ENCODE measurements at places on chromosomes 2 and 18. TPM values are rescaled to one million over a fixed set of nuclear protein-coding genes. Genes with fewer than 3 reads are reported as not detected.
A peak's percentile ranks its signal among the peaks of the same experiment; 100 is the strongest.

- no peak for DNase-seq
Measured at GRCh38 chr18:10100941-10101701, 187.3 kb downstream of the VAPA start.

DNA sequence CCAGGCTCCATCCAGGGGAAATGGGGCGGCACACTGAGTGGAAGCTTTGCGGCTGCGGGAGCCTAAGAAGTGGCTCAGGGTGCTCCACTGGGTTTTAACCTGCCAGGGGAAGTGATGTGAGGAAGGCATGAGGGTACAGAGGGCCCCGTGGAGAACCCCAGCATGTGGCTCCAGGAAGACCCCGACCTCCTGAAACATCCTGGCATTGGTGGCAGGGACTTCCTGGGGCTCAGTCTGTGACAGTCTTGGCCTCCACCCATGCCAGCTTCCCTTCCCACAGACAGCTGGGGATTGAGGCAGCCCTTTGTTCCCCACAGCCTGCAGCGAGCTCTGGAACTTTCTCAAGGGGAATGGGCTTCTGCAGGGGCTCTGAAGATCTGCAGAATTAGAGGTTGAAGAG, 146.6 kb downstream of the TNS1 start:
- no peak for DNase-seq

DNA sequence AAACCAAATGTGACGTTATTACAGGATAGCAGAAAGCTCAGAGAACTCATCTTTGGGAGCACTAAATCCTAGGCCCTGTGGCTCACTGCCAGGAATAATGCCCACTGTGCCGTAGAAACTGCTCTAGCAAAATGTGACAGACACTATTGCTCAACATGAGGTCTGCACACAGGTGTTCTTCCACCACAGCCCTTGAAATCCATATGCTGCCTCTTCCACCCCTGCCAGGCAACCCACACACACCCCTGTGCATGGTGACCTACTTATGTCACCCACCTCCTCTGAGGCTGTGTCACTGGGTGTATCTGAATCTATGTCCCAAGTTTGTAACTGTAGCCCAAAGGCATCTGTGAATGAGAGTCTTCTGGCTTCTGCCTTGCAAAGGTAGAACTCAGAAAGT, 66.1 kb upstream of the MBOAT2 start:
- no peak for DNase-seq

- DNase-seq: no peak
Measured at GRCh38 chr2:71852141-71852711, 295.4 kb downstream of the CYP26B1 start.

GRCh38 chr2:69798290-69798908, 31.1 kb upstream of the GMCL1 start:
- DNase-seq: peak; percentile 69

DNA sequence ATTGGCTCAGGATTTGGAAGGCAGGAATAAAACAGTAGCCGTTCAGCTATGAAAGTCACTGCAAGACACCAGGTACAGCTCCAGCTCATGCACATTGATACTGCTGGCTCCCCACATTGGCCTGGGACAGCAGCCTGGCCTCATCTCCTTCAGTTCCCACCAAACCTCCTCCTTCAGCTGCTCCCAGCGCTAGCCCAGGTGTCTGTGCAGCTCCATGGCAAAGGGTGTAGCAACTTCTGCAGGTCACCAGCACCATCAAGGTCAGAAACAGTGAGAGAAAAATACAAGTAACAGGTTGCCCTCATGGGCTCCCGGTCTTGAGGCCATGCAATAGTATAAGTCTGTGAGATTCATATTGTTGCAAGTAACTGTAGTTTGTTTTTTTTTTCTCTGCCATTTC, 216.7 kb upstream of the CTAGE1 start:
- DNase-seq: no peak

DNA sequence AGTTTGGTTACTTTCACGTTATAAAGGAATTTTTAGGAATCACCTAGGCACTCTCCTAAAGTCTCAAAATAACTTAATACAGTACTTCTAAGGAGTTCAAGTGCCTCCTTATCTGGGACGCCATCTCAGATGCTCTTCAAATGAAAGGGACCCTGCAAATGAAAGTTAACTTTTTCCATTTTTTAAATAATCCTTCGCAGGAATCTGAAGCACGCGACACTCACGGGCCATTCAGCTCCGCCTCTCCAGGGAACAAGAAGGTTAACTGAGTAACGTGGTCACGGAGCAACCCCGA, 537 bp upstream of the ZC3H15 start:
- no peak for DNase-seq

- no peak for DNase-seq
Measured at GRCh38 chr2:194486326-194486725, 1170.7 kb upstream of the SLC39A10 start.

- DNase-seq: no peak
Measured at GRCh38 chr2:111118981-111119821, 1.5 kb upstream of the BCL2L11 start.

GRCh38 chr2:47207614-47208013, 52.5 kb upstream of the STPG4 start:
- no peak for DNase-seq

DNA sequence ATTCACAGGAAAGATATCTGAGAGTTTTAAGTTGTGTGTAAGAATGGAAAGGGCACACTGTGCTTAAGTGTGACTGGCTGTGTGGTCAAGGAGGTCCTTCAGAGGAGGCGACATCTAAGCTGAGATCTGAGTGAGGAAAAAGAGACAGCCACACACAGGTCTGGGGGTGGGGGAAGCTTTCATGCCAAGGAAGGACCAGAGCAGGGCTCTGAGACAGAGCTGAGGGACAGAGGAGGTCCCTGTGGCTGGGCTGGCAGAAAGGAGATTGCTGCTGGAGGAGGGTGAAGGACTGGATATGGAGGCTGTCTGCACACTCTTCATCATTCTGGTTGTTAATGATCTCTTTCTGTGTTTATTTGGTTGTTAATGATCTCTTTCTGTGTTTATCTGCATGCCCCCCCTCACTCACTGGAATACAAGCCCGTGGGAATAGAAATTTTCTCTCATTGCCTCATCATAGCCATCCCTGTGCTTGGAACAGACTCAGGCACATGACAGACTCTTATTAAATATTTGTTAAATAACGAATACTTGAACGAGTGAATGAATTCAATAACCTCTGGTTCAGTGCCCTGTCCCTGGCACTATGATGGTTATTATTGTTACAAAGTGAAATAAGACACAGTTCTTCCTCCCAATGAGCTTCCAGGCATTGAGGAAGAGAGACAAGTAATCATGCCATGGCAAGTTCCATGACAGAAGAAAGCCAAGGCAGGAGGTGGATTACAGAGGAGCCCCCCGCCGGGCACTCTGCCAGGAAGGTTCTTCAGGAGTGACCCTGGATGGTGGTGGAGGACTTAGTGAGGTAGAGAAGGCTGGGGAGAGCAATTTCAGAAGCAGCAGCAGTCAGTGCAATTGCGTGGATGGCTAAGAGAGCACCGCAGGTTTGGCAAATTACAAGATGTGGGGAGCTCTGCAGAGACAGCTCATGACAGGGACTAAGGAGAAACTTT, 399.4 kb upstream of the HS6ST1 start:
- no peak for DNase-seq

DNA sequence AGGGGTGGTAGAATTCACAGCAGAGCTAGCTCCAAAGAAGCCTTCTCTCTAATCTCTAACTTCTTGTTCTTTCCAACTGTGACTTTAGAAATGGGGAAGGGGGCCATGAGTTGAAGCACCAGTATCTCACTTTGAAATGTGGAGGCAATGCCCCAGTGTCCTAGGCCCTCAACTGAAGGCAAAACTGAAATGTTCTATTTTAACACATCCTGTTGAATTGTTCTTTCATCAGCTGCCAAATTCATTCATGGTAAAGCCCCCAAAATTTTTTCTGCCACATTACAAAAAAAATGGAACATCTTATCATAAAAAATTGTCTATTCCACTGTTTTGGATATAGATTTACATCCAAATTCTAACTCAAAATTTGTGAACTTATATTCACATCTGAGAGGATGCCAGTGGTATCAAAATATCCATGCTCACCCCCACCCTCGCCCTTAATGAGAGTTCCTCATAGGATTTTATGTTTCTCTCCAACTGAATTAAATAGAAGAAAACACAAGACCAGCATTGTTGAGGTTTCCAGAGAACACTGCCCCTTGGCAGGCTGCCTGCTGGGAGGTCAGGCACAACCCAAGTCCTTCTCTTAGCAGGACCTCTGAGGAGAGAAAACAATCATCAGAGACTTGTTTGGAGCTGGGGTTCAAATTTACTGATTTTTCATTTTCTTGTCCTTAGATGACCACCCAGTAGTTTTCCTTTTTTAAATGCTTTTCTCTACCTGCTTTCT, 147.4 kb upstream of the PGAP1 start:
- no peak for DNase-seq

- no peak for DNase-seq
Measured at GRCh38 chr2:31078011-31078410, 60.2 kb downstream of the GALNT14 start.

EGR4 gene
- total RNA-seq: not detected

LOXHD1 gene
- not detected for total RNA-seq
